ENCODE measurements at places on chromosomes 11 and 22.
A peak's percentile ranks its signal among the peaks of the same experiment; 100 is the strongest.

DNA sequence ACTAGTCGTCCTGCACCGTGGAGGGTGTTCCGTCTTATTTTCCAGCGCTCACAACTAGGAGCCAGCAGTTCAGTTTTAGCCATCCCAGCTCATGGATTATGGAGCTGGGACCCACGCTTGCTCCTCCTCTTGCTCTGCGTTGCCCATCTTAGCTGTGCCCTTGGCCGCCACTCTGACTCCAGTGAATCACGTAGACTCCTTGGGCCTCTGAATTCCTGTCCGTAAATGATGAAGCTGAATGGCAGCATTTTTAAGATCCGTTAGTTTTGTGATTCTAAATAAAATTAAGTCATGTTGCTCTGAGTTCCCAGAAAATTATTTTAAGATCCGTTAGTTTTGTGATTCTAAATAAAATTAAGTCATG, 23.8 kb downstream of the BCR start:
- DNase-seq = no peak

DNA sequence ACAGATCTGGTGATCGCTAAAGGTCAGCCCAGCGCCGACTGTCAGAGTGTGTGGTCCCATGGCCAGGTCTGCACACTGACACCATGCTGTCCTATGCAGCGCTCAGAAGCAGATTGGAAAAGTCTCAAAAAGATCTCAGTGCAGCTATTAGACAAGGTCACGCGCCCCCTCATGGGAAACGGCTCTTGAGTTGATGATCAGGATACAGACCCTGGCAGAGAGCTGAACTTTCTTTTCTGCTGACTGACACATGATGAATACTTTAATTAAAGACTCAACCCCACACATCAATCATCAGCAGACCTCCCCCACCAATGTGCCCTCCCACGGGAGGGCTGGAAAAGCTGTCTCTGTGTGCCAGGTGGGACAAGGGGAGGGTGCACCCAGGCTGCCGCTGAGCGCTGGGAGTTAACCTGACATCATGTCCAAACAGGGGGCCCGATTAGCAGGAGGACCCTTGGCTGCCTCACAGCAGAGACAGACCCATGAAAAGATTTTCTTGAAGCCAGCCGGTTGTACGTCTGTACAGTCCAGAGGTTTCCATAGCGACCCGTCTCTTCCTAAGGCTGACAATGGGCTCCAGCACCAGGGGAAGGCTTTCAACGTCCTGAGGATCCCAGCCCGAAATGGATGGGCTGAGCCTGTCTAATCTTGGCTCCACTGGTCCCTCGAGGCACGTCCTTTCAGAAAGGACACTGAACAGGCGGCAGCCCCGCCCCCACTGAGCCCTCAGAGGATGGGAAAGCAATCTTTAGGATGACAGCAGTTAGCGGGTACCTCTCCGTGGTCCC, 26.9 kb downstream of the RASD2 start:
- DNase-seq = no peak

DNA sequence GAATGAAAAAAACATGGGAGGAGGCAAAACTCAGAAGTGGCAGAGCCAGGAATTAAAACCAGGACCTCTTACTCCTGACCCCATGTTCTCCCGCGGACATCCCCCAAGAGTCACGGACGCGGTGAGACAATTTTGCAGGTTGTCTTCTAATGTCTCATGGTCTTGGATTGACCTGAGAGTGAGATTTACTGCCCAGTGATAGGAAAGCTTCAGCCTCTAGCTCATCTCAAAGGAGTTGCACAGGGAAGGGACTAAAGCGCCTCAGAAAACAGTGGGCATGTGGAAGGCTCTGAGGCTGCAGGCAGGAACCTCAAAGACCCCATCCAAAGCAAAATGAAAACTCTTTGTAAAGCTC, 197.4 kb downstream of the ADAMTS15 start:
- no peak for DNase-seq

DNA sequence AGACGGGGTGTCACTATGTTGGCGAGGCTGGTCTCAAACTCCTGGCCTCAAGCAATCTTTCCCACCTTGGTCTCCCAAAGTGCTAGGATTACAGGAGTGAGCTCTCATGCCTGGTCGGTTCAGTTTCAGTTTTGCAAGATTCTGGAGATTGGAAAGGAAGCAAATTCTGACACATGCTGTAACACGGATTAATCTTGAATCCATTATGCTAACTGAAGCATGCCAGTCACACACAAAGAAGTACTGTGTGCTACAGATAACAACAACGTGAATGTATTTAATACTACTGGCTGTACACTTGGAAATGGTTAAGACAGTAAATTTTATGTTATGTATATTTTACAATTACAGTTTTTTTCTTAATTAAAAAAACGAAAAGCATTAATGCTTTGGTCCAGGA, 107.6 kb downstream of the MED15 start:
- DNase-seq = no peak

- no peak for DNase-seq
These were observed 7.0 kb upstream of the SIDT2 start for GRCh38 chr11:117171404-117172061.

DNA sequence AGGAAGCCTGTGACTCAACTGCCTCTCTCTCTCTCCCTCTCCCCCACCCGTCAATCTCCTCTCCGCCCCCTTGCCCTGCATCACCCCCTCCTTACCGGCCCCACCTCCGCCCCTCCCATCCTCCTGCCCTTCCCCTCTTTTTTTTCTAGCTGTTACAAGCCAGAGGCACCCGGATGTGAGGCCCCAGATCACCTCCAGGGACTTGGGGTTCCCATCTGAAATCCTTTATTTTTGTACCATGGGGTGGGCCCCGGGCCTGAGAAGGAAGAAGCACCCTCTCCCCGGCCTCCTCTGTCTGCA, 10.8 kb downstream of the KCTD17 start:
- DNase-seq = no peak

DNA sequence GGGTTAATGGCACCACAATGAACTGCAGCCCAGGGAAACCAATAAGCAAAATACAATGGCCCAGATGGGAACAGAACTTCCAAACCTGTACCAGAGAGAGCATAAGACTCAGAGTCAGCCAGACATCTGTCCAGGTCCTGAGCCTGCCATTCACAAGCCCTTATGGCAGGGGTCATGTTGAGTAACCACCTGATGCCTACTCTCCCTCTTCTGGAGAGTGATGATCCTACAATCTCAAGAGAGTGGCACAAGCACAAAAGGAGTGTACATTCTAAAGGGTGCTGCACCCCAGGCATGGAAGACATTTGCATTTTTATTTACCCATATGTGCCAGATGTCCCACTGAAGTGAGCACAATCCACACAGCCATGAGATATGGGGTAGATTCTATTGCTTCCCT, 10.6 kb downstream of the TENM4 start:
- DNase-seq = no peak

DNA sequence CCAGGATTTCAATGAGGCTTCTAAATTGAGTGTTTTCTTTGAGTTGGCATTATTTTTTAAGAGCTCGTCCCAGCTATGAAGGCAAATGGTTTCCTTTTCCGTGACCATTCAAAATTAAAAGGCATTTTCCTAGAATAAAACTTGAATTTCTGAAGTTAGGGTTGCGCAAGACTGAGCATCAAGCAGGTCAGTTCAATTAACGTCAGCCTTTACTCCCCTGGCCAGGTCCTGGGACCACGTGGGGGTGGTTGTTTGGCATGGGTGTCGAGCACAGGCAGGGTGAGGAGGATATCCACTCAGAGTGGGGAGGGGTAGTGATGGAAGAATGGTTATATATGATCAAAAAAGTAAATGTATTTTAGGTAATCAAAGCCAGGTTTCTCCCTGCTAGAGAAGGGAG, 43.4 kb upstream of the TSKU start:
- no peak for DNase-seq

DNA sequence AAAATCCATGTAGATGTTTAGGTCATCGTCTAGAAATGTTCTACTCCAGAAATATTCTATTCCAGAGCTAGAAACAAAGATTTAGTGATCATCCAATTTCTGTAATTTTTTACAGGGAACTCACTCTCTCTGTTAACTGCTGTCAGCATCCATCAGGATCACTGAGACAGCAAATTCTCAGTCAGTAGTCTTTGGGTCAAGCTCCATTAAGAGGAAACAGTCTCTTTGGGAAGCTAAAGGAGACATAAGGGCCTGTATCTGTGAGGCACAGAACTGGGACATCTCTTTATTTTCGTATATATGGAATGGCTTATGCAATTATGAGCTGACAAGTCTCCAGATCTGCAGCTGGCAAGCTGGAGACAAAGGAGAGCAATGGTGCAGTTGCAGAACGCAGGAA, 48.3 kb downstream of the PIK3C2A start:
- no peak for DNase-seq

GRCh38 chr22:17639247-17639741, 737 bp downstream of the BCL2L13 start:
- DNase-seq = peak; percentile 70

GRCh38 chr22:29994943-29995342, 85.3 kb upstream of the HORMAD2 start:
- DNase-seq = peak; percentile 46

DNA sequence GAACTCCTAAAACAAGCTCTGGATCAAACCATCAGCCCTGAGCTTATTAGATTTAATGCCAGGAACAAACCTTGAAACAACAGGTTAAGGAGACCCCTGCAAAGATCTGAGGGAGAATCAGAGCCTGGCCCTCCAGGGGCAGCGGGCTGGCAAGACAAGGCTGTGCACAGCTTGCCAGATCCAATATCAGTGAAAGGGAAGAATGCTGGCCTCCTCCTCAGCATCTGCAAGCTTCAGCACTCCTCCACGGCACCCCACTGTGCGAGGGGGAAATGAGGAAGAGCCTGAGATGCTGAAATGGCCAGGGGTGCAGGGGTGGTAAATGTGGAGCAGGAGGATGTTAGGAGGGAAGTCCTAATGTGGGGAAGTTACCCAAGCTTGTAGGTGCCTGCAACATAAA, 167.0 kb downstream of the TENM4 start:
- no peak for DNase-seq

GRCh38 chr22:30675436-30675835, 7.8 kb upstream of the DUSP18 start:
- no peak for DNase-seq

GRCh38 chr11:94185416-94186084, 56.9 kb downstream of the PANX1 start:
- DNase-seq = no peak

DNA sequence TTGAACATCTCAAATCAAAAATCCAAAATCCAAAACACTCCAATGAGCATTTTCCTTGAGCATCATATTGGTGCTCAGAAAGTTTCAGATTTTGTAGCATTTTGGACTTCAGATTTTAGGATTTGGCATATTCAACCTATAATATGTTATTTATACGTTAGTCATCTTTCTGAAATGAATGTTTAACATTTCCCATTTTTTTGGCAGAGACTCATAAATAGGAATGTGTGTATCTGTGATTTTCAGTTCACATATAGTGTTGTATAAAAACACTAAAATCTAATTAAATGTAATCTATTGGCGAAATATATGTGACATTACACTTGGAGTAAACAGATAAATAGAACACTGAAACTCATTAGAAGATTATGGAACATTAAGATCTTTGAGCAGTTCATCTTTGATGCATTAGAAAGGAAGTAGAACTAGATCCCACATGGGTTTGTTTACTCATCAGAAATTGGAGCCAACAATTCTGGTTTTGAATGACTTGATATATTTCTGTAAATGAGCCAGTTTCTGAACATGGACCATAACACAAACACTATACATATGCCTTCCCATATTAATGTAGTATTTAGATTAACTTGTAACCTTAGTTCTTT, 153.1 kb downstream of the UVRAG start:
- peak; percentile 74 for DNase-seq

DNA sequence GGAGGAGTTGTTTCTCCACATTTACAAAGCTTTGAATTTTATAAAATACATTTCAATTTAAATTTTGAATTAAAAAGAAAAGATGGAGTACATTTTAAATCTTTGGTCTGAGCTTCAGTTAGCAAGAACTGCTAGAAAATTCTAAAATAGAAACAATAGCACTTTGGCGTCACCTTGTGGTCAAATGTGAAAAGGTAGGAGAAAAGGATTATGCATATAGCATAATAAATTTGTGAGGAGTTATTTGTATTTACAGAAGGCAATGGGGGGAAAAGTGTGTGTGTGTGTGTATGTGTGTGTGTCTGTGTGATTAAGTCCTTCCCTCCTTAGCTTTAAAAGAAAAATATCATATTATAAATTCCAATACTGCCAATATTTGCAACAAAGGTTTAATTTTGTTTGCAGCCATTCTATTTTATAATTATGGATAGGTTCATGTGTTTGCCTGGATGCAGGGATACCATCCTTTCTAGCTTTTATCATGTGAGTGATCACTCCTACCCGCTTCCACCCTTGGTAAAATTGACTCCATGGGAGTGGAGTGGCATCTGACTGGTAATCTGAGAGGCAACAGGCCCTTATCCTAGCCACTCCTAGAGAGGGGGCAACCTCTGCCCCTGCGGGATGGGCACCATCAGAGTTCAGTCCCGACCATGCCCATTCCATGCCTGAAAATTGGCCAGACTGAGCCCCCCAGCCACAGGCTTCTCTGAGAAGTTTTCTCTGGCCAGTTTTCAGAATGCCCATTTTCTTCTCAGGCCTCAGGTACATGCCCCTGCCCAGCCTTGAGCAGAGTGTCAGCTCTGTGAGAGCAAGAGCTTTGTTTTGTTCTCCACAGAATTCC, 13.6 kb upstream of the LGR4 start:
- peak; percentile 74 for DNase-seq

- DNase-seq = no peak
These were observed 43.0 kb upstream of the CFAP300 start for GRCh38 chr11:102004220-102004619.

GRCh38 chr11:24716403-24716802, 219.6 kb downstream of the LUZP2 start:
- no peak for DNase-seq

Measured in ELR (cell line).